HS-5 (cell line): ENCODE measurements at places on chromosomes 11 and 22.

DNA sequence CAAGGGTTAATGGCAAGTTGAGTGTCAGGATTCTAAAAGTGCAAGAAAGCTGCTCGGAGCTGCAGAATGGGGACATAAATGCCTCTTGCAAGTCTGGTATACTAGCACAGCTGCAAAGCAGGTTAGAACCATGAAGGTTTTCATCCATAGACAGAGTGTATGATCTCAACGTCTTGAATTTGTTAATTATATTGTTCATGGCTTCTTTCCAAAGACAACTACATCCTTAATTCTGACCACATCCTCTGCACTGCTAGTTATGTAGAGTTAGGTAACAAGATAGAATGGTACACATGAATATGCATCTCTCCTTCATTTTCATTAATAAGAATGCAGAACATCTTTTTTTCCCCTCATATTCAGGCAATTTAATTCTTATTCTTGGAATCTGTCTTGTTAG lies 34.2 kb downstream of the EXPH5 start:
- peak; percentile 8 for DNase-seq

DNA sequence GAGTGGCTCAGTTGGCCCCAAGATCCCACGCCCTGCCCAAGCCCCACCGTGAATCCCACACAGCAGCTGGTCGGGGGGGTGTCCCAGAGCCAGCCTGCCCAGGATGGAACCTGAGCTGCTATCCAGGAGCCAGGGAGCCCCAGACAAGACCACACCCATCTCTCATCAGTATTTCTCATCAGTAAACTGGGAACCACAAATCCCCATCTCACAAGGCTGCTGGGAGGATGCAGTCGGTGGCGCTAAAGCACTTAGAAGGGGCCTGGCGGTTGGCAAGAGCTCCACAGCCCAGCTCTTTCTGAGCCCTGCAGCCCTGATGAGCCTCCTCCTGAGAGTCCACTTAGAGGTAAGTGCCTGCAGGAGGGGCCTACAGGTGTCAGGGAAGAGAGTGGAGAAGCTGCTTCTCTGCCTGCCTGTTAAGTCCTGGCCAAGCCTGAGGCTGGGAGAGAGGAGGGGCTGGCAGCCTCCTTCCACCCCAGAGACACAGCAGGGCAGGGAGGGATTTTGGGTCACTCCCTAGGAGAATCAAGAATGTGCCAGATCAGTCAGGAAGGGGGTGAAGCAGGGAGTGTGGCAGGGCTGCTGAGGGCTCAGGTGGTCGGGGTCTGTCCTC lies 6.1 kb downstream of the FADS3 start:
- DNase-seq: no peak

- DNase-seq: no peak
Observed at GRCh38 chr11:65492387-65492636, 6.5 kb upstream of the MALAT1 start.

DNA sequence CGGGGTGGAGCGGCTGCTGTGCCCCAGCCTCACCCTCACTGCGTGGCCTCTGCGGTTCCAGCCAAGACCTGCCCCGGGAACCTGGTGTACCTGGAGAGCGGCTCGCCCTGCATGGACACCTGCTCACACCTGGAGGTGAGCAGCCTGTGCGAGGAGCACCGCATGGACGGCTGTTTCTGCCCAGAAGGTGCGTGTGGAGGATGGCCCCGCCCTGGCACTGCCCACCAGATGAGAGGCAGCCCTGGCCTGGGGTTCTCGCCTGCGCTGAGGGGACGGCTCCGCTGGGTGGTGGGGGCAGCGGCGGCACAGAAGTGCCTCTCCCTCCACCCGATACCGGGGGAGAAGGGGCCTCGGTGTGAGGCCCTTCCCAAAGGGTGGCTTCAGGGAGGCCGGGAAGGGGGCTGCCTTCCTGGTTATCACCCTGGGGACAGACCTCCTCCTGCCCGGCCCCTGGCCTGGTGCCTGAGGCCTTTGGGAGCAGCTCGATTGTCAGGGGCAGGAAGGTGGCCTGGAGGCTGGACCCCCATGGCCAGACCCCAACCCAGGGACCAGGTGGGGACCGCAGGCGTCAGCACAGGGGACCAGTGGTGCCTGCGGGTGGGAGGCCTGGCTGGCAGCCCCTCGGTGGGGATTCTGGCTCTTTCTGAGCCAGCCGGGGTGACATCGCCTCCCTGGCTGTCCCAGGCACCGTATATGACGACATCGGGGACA lies 7.1 kb downstream of the MUC2 start:
- no peak for DNase-seq

- DNase-seq: no peak
Observed at GRCh38 chr11:130050257-130050656, 19.4 kb upstream of the APLP2 start.

- DNase-seq: no peak
Observed at GRCh38 chr11:57751676-57752253, at the start of gene BTBD18. Gene BTBD18, minus strand, starts transcription at chr11:57751819. Its CDS starts 631 bp downstream, at chr11:57751188.

DNA sequence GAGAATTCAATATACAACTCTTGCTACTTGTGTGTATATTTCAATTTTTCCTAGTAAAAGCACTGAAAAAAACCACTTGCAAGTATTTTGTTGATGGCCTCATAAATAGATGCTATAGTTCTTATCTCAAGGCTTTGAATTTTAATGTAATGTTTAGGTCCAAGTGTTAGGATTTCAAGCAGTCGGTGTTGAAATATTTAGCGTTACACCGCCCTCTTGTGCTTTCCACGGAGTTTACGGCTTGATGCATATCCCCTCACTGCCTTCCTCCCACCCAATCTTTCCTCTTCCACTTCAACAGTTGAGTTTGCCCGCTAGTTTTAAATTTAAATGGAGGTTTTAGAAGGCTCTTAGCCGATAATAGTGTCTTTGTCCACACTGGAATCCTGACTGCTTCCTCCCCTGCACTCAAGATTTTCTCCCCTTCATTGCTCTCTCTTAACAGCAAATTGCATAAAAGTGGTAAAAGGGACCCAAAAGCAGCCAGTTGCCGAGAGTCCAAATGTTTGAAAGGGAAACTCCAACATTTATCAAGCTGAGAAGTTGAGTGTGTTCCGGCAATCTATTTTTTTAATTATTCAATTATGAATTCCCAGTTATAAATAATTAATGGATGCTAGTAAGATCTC lies 25.9 kb upstream of the HTATIP2 start:
- DNase-seq: no peak

DNA sequence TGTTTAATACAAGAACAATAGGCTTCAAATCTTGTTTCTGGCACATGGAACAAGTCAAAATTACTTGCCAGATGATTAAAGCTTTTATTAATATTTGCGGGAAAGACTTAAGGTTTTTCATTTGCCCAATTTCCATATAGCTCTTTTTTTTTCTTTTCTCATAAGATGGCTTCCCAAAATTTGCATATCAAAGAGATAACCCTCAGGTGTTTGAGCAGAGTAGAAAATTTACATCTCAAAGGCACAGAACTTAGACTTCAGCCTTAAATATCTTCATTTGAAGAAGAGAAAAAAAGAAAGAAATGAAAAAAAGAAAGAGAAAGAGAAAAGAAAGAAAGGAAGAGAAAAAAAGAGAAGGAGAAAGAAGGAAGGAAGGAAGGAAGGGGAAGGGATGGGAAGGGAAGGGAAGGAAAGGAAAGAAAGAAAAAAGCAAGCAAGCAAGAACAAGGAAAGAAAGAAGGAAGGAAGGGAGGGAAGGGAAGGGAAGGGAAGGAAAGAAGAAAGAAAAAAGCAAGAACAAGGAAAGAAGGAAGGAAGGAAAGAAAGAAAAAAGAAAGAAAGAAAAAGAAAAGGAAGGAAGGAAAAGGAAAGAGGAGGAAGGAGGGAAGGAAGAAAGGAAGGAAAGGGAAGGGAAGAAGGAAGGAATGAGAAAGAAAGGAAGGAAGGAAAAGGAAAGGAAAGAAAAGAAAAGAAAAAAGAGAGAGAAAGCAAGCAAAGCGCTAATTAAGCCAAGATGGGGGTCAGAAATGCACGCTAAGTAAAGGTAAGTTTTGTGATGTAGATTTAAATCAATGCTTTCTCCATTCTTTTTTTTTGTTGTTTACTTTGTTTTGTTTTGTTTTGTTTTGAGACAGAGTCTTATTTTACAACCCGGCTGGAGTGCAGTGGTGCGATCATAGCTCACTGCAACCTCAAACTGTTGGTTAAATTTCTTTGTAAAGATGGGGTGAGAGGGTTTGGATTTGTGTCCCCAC lies 20.2 kb upstream of the IFITM3 start:
- DNase-seq: no peak

DNA sequence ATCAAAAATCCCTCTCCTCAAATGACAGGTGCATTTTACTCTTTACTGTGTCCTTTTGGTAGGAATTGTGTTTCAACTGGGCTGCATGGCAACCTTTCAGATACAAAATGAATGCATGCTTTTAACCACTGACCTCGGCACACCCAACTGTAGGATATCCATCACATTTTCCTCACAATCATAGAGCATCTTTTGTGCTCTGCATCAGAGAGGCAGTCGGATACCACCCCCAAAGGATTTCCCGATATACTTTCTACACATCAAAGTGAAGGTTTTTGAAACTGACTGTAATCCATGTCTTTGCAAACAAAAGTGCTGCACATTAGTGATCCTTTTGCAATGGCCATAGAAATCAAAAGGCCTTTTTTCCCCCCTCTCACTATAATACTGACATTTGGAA lies 9.1 kb downstream of the ME3 start:
- DNase-seq: no peak

GRCh38 chr22:35538801-35539321 lies 1.8 kb upstream of the RASD2 start:
- DNase-seq: no peak

- DNase-seq: no peak
Observed at GRCh38 chr11:35658020-35658948, 4.3 kb upstream of the TRIM44 start.

GRCh38 chr11:57457643-57458023 lies 2.7 kb upstream of the RTN4RL2 start:
- no peak for DNase-seq

GRCh38 chr11:27716216-27716615 lies 16.0 kb upstream of the BDNF start:
- DNase-seq: no peak

DNA sequence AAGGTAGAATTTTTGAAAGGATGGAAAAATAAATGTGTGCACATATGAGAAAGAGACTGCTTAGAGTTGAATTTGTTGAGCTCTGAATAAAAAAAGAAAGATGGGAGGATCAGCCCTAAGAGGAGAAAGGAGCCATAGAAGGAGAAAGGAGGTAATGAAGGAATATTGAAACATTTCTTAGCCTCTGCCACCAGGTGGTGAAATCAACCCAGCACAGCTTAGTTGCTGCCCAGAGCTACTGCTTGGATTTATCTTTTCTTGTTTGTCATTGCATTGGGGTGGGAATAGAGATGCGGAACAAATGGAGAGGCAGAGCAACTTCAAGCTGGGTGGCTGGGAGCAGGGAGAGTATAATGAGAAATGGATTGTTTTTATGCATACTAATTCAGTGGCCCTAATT lies 80.4 kb downstream of the SERGEF start:
- no peak for DNase-seq

- no peak for DNase-seq
Observed at GRCh38 chr22:23151827-23152226, 6.5 kb downstream of the RAB36 start.

DNA sequence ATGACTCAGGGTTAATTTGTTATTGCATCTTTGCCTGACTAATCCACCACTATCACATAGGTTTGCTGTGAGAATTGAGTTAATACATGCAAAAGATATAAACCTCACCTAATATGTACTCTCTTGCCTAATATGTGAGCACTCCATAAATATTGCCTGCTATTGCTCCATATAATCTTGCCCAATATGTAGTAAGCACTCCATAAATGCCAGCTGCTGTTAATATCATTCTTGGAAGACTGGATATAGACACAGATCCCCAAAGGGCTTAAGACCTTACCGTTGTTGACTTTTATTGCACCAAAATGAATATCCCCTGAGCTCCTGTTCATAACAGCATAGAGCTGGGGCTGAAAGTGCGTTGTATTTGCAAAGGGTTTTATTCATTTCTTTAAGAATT lies 27.0 kb upstream of the LRRC55 start:
- DNase-seq: no peak

- no peak for DNase-seq
Observed at GRCh38 chr11:20668131-20668809, 1.1 kb upstream of the NELL1 start.

GRCh38 chr11:11426226-11426952 lies 73.3 kb upstream of the CSNK2A3 start:
- no peak for DNase-seq

GRCh38 chr11:61131186-61131585 lies 28.9 kb downstream of the CD5 start:
- DNase-seq: no peak

GRCh38 chr11:8248786-8249185 lies 14.9 kb downstream of the LMO1 start:
- no peak for DNase-seq
